H54 (cell line): ENCODE measurements at places on chromosomes 12 and 14.

DNA sequence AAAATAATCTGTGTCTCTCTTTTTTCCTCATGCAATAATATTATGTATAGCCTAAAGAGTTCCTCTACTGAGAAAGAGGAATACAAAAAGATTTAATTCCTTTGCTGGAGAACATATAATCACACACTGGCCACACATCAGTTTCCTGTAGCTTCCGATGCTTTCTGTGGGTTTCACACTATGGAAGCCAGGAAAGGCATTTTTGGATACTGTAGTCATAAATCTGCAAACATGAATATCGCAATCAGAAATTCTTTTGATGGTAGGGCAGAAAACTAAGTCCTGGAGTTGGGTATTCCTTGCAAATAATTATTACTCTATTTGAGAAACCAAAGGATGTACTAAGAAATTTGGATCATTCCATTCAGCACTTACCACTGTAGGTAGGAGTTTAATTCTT, 260.0 kb downstream of the ACSS3 start:
- DNase-seq = no peak

DNA sequence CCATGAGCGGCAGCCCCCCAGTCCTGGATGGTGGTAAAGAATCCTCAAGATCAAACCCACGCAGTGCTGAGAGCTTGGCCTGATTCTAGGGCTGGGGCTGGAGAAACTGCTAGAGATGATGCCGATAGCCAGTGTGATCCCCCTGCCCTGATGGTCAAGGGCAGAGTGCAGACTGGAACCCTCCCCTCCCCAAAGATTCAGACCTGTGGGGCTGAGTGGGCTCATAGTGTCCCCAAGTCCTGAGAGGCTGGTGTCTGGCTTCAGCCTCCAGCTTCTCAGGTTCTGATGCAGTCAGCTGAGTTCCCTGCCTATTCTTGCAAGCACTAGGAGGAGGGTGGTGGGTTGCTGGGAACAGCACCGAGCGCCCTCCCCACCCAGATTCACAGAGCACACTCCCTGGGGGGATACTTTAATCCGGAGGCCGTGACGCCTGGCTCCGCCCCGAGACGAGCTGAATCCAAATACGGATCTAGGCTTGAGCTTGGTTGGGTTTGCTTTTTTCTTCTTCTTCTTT, 11.9 kb downstream of the RHOF start:
- DNase-seq = no peak

GRCh38 chr12:29634057-29634456, 136.6 kb upstream of the OVCH1 start:
- no peak for DNase-seq

DNA sequence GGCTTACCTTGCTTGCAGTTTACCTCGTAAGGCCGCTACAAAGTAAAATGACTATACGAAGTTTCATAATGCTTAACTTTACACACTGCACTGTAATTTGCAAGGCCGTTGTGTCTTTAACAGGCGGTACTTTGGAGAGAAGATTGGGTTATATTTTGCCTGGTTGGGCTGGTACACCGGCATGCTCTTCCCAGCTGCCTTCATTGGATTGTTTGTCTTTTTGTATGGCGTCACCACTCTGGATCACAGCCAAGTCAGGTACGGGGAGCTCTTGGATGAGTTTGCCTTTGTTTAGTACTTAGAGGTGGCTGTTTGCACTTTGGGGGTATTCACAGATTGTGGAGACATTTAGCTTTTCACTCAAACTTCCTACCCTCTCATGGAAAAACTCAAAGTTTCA, 167.8 kb downstream of the SLC5A8 start:
- no peak for DNase-seq

- no peak for DNase-seq
Measured at GRCh38 chr14:102727336-102728095, 49.7 kb upstream of the TRAF3 start.

DNA sequence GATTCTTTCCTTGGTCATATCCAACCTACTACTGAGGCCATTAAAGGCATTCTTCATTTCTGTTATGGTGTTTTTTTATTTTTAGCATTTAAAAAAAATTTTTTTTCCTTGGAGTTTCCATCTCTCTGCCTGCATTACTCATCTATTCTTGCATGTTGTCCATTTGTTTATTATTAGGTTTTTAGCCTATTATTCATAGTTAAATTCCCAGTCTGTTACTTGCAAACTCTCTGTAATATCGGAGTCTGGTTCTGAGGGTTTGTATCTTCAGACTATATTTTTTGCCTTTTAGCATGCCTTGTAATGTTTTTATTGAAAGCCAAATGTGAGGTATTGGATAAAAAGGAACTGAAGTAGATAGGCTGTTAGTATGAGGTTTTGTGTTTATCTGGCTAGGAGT, 284.3 kb downstream of the FUT8 start:
- DNase-seq = no peak

GRCh38 chr12:54381136-54381535, 3.4 kb downstream of the ZNF385A start:
- no peak for DNase-seq

DNA sequence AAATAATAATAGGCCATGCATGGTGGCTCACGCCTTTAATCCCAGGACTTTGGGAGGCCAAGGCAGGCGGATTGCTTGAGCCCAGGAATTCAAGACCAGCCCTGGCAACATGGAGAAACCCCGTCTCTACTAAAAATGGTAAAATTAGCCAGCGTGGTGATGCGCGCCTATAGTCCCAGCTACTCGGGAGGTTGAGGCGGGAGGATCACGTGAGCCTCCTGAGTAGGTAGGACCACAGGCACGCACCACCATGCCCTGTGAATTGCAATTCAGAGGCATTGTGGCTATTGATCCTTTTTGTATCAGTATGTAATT, 2.3 kb downstream of the ARHGDIB start:
- no peak for DNase-seq

DNA sequence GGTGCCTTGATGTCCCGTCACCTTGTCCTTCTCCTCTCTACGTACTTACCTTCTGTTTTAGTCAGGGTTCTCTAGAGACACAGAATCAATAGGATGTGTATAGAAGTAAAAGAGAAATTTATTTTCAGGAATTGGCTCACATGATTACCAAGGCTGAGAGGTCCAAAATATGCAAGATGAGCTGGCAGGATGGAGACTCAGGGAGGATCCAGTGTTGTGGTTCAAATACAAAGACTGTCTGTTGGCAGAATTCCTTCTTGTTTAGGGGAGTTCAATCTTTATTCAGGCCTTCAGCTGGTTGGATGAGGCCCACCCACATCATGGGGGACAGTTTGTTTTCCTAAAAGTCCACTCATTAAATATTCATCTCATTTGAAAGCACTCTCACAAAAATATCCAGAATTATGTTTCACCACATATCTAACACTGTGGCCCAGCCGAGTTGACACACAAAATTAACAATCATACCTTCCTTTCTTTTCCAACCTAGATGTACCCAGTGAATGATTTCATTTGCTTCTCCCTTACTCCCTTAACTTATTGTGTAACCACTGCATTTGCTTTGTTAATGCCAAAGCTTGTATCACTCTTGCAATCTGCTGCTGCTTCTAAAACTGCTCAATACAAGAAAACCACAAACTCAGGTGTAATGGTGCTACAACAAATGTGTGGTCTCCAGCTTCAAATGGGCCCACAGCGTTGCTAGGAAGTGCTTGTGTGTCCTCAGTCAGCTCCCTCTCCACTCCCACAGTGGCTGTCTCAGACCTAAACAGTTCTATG, 195.4 kb upstream of the ARHGAP5 start:
- no peak for DNase-seq

DNA sequence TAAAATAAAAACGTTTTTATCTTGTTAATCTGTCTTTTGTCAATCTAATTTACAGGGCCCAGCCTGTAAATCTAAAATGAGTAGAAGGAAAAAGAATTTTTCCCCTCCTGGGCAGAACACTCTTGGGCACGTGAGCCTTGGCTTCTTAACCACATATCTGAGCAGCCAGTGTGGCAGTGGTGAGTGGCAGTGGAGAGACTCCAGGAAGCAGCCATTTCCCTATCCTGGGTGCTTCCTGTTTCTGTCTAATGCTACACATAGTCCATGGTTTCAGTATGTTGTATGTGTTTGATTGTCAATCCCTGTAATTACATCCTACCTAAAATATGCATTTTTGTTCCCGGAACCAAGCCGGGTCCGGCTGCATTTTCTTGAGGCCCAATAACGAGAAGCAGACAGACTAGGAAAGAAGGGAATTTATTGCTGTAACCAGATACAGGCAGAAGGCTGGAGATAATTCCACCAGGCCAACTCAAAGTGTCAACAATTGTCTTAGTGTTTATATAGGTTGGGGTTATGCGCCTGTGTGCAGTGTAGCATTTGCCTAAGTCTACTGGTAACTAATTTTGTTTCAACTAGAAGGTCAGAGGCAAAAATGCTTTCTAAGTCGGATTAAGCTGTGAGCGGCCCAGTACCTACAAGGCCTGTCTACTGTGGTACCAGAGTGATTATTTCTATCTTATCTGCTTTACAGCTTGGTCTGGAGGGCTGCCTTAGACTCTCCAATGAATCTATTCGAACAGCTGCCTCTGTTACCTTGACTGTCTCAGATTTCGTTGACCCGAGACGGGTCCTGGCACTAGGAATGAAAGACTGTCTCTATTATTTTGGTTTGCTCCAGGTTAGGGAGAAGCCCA, 82.4 kb upstream of the RESF1 start:
- no peak for DNase-seq

DNA sequence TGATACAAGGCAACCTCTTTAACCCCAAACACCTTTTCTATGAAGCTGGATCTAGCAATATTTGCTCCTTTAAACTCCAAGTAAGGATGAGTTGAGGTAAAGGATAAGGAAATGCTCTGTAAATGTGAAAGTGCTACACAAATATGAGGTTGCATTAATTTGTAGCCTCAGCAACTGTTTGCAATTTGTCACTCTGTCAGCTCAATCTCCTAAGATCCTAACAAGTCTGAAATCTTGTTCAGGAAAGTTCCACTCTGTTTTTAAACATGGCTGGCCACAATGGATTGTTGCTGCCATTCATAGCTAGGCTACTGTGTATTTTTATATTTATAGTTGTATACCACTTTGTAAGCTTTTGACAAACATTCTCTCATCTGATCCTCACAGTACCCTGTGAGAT, 51.3 kb downstream of the SCN8A start:
- DNase-seq = no peak

GRCh38 chr14:23299211-23299957, 3.3 kb downstream of the PPP1R3E start:
- DNase-seq = no peak

DNA sequence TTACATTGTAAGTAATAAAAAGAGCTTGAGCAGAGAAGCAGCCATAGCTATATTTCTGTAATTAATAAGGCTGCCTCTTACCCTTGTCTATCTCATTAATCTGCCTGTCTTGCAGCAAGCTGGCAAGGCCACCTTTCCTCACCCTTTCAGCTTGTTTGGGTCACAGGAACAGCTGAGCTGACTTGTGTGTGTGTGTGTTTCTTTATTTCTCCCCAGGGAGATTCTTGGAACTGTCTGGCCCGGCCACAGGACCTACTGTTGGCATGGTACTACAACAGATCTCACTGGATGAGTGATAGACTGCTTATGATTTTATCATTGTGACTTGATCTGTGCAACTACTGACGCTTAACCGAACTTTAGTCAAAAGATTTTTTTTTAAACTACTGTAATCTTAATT, 213.7 kb downstream of the SLC2A13 start:
- DNase-seq = no peak

GRCh38 chr12:126636821-126637220, 1571.6 kb downstream of the AACS start:
- no peak for DNase-seq

DNA sequence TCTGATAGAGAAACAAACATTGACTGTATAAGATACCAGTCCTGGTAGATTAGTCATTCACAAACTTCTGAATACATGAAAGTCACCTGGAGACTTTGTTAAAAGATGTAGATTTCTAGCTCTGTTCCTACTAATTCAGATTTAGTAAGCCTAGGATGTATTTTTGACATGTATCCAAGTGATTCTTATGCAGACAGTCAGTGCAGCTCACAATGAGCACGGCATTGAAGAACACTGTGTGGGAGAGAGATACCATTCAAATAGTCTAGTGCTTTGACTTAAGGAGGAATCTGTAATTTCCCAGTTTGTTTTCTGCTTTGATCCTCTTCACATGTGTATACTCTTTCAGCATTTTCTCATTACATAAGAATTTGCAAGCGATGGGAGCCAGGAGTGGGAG, 68.7 kb upstream of the STXBP6 start:
- DNase-seq = no peak

DNA sequence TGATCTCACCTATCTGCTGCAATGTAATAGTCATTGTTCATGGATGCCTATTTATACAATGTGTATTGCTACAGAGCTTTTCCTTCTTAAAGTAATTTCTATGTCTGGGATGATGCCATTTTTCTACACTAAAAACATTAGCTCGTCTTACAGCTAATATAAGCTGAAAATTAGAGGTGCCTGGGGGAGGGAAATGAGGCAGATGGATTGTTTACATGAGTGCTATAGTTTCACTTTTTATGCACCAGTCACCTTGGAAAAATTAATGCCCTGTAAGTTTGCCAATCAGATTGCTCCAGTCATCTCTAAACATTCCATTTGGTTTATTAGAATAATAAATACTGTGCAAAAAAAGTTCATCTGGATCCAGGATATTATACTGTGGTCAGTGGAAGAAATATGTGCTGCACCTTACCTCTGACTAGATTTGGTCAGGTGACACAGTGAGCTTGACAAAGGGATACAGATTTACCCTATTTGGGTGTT, 436.2 kb downstream of the RAD51B start:
- DNase-seq = no peak

DNA sequence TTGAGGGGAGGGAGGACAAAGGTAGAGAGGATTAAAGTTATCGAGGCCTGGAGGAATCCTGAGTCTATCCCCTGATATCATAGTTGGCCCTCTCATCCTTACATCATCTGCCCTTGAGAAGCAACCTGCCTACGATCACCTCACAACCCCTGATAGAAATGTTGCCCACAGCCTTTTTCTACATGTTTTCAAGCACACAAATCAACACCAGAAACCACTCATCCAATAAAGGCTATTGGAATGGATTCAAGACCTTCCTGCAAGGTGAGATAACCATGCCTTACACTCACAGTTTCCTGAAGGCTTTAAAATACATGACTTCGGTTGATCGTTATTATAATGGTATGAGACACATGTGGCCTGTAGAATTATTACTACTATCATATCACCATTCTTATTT, 175.7 kb upstream of the EGLN3 start:
- DNase-seq = no peak

DNA sequence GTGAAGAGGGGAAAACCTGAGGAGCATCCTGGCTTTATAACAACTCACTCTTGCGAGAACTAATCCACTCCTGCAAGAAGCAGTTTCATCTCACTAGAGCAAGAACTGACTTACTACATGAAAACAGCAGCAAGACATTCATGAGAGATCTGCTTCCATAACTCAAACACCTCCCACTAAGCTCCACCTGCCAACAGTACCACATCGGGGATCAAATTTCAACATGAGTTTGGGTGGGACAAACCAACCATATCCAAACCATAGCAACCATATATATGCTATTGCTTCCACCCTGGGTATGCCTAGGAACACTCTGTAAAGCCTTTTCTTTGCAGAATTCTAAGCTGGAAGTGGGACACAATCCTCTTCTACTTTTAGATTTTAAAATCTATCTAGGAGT, 13.9 kb upstream of the AVPR1A start:
- DNase-seq = no peak

GRCh38 chr12:130288206-130288605, 49.5 kb upstream of the PIWIL1 start:
- DNase-seq = no peak

- no peak for DNase-seq
Measured at GRCh38 chr12:11133162-11133561, 1.3 kb downstream of the TAS2R30 start.
